Psoas muscle (tissue), 8 donors: ENCODE measurements at places on chromosomes 1 and 21. TPM values are rescaled to one million over a fixed set of nuclear protein-coding genes. Genes with fewer than 3 reads are reported as not detected.

DNA sequence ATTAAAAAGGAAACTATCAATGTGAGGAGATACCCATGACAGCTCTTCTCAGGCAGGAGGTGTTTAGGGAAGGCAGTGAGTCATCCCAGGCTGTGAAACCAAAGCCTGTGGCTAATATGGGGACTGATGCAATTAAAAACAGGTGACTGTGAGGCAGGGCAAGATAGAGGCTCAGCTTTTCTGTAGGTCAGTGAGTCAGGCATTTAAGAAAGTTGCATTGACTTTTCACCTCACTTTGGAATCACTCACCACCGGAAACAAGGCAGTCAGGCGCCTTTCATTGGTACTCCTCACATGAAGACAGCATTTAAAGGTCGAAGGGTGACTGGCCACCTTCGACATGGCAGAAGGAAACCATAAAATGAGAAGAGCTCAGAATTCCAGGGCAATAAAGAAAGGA lies 54.5 kb downstream of the PAPPA2 start:
- no peak for DNase-seq

DNA sequence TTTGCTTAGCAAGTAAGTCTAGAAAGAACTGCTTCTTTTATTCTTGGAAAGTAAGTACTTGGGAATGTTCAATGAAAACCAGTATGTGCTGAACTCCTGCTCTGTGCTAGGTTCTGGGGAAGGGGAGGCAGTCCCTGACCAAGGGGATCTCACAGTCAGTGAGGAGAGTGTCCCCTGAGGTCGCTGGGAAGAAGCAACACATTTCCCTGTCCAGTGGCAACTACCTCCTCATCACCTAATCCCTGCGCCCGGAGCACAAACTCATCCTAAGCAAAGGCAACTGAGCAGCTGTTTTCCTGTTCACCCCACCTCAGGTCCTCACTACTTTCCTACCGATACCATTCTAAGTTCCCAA lies 61.7 kb upstream of the ANGPTL1 start:
- DNase-seq, result no peak

The LORICRIN gene
- total RNA-seq, result not detected

The EVA1B gene
- 3.3 TPM for total RNA-seq
